Hypothalamus (tissue), 51 donors: ENCODE measurements at places on chromosomes 3 and 15.

DNA sequence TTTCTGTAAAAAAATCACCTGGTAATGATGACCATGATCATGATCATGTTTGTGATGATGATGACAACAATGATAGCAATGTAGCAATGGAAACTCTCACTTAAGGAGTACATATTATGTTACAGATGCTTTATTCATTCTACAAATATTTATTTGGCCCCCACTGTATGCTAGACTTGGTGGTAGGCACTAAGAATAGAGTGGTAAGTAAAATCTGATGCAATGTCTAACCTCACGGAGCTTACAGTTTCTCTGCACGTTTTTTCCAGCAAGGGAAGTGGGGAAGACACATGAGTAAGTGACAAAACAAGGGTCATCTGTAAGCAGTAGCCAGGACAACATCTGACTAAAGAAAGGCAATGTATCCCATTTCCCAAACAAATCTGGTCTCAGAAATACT is 199.4 kb upstream of the MRPL3 start:
- no peak for DNase-seq

DNA sequence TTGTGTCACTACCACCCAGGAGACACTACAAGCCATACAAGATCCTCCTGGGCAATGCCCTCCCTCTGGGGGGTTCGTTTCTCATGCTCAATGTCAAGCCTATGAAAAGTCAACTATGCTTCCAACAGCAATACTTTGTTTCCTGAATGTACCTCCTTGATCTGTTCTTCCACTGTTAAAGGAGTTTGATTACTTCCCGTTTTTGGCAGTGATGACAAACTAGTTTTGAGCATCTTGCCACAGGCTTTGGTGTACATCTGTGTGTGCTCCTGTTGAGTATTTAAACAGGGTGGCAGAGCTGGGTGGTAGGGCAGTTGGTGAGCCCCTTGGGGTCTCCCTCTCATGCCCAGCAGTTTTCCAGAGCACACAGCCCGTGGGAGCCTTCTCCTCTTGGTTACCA is 81.4 kb downstream of the IL12A start:
- DNase-seq, result no peak

- no peak for DNase-seq
Observed at GRCh38 chr3:76998555-76998954, 41.3 kb upstream of the ROBO2 start.

DNA sequence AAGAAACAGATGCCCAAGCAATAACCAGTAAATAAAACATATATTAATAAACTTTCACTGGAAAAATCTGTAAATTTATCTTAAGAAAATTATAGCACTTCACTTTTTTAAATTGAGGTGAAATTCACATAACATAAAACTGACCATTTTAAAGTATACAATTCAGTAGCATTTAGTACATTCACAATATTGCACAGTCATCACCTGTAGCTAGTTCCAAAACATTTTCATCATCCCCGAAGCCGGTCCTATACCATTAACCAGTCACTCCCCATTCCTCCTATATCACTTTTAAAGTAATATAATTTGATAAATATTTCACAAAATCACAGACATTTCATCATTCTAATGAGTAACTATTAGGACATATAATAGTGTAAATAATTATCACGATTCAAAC is 8.0 kb upstream of the LRRIQ4 start:
- no peak for DNase-seq

DNA sequence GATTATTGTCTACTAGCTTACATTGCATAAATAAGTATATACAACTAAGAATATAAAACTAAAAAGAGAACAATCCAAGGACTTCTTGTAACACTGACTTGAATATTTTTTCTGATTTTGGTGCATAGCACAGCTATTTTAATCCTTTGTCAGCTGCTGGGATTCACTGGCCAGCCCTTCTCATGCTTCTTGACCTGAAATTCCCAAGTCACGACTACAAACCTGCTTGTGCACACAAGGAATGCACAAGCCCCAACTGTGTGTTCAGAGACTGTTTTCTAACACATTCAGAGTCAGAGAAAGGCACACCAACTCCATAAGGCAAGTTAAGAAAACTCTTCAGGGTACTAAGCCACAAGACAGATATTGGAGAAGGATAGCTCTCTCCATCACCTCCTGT is 80.9 kb downstream of the TNIK start:
- no peak for DNase-seq

DNA sequence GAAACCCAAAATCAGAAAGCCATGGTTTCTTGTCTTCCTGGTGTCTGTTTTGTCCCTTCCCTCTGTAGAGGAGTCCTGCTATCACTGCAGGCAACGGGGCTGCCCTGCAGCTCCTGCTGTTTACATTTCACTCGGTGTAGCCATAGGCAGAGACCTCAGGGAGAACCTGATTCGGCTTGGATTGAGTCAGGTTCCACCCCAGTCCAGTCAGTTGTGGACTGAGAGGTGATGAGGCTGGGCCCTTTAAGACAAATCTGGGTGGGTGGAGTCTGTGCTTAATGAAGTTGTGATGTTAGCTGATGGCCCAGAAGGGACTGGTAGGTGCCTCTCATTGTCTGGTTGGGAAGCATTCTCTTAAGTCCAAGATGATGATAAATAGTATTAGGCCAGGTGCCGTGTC is 35.7 kb downstream of the FLNB start:
- no peak for DNase-seq

DNA sequence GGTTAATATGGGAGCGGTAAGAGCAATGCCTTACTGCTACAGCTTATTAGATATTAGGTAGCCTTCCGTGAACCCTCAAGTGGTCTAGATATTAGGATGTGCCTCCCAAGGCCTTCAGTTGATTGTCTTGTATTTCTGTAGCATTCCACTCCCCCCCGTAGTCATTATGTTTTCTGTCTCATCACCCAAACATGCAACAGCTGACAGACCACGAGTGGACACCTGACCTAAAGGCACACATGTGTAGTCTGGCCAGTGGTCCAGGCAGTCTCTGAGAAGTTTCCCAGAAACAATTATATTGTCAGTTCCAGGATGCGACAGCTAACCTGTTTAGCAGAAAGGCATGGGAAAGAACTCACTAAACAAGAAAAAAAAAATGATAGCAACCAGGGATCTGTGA is 1000.9 kb downstream of the AGBL1 start:
- DNase-seq, result no peak

GRCh38 chr3:143707848-143708247 is 140.4 kb downstream of the SLC9A9 start:
- no peak for DNase-seq

GRCh38 chr3:108835101-108835500 is 12.5 kb downstream of the TRAT1 start:
- DNase-seq, result no peak

DNA sequence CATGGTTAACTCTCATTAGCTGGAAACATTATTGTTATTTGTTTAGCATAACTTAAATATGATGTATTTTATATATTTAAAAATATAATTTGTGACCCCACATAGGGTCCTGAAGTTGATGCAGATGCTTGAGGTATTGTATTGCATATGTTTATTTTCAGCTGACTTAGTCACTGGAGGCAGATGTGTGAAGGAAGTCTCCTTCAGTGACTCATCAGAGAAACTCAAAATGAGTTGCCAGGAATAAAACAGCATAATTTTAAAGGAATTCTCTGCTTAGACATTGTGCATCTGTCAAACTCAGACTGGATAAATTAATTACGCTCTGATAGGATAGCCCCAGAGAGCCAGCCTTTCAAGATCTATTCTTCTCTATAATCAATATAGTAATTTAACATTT is 7.9 kb upstream of the OR4F6 start:
- DNase-seq, result no peak

DNA sequence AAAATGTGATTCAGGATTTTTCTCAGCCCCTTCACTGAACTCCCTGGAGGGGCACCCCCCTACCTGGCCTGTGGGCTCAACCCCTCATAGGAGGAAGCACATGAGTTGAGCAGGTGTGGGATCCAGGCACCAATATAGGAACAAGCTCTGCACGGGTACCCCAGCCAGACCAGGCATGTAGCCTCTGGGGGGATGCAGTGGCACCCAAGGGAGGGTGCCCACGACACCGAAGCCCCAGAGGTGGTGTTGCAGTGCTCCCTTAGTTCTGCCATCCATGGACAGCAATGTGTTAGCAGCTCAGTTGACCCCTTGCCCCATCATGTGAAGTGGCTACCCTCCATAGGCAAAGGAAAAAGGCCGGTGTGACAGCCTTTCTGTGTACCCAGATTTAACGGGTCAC is 30.9 kb upstream of the BCHE start:
- no peak for DNase-seq

DNA sequence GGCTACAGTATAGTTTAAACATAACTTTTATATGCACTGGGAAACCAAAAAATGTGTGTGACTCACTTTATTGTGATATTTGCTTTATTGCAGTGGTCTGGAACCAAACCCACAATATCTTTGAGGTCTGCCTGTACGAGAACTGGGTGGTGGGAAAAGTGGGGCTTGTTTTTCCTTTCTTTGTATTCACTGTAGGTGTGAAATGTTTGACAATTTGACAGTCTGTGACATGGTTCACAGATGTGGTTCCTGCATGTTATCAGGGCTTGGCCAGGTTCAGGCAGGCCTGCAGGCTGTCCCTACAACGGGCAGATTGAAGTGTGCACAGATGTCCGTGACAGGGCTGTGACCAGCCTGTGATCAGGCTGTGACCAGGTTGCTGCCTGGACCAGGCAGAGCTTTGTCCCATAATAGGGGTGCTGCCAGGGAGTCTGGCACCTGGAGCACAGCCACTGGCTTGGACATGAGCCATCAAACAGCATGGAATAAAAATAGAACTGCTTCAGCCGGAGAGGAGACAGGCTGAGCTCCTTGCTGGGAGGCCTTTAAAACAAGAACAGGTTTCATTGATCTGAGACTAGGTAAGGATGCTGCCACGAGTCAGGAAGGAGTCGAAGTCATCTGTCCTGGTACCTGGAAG is 61.0 kb downstream of the KLF13 start:
- no peak for DNase-seq

- DNase-seq, result no peak
Observed at GRCh38 chr15:58520936-58521292, 89.1 kb downstream of the LIPC start.

- no peak for DNase-seq
Observed at GRCh38 chr15:89531796-89532537, 35.6 kb upstream of the RHCG start.

- no peak for DNase-seq
Observed at GRCh38 chr3:129919357-129919756, 25.8 kb upstream of the TMCC1 start.
